Activated CD8-positive, alpha-beta memory T cell treated with anti-CD3 and anti-CD28 coated beads for 1 hour (primary cell): ENCODE measurements at places on chromosomes 2 and 18.
A peak's percentile ranks its signal among the peaks of the same experiment; 100 is the strongest.

GRCh38 chr2:88656690-88657089 is 29.4 kb upstream of the EIF2AK3 start:
- DNase-seq = no peak

DNA sequence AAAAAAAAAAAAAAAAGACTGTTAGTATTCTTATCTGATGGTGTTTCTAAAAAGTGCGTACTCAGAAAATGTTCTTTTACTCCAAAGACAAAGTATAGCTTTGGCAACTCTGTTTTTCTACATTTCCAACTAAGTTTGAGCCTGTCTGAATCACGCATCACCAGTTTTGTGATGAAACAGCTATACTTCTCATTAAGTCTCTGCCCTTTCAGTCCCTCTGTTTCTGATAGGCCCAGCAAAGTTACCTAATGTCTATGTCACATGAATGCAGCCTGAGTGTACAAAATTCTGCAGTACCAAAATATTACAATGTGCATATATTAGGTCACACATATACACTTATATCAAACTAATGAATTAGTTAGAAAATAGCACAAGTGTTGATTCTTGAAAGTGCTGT is 22.4 kb downstream of the TWSG1 start:
- DNase-seq = no peak

DNA sequence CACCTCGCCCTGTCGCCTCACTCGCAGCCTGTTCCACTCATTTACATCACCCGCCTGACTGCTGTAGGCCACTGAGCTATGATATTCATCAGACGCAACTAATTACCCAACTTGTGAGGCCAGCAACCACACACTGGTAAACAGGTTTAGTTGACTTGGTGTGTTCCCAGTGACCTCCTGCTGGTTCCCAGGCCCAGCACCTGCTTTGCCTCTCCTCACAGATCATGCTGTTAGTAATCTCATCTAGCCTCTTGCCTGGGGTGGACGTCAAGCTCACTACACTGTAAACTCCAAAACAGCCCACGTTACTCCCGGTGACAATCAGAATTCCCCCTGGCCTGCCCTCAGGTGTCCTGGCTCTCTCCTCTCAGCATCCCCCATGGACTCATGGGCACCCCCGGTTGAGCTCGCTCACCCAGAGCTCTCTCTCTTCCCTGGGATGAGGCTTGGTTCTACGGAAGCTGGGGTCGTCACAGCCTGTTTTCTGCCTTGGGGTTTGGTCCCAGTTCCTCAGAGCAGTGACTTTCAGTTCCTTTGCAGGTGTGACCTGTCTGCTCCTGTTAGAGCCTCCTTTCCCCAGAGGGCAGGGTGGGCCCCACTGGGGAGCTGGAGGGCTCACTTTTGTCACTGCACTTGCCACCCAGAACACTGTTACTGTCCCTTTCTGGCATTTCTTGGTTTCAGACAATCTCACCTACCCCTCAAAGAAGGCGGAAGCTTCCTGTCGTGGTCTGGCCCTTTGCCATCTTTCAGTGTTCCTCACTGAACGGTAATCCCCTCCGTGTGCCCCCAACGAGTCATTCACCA is 40.3 kb downstream of the INPP5D start:
- peak; percentile 49 for DNase-seq

DNA sequence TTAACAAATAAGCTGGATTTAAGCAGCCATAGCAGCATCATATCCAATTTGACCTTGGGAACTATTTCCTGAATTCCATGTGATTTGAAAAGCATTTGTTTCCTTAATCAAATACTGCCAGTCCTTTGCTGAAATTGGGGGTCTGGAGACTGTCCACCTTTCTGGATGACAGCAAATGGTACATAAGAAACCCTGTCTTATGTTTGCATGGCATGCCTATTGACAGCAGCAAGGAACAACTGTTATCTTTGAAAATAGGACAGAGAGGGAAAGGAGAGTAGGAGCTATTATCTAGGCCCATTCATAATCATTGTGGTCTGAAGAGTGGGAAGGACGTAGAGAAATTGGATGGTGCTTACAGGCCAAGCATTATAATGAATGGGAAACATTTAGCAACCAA is 129.2 kb upstream of the CTNNA2 start:
- no peak for DNase-seq

GRCh38 chr2:19350678-19351401 is 7.6 kb downstream of the OSR1 start:
- DNase-seq = no peak

- DNase-seq = no peak
Measured at GRCh38 chr2:10242998-10243925, 59.4 kb upstream of the HPCAL1 start.

DNA sequence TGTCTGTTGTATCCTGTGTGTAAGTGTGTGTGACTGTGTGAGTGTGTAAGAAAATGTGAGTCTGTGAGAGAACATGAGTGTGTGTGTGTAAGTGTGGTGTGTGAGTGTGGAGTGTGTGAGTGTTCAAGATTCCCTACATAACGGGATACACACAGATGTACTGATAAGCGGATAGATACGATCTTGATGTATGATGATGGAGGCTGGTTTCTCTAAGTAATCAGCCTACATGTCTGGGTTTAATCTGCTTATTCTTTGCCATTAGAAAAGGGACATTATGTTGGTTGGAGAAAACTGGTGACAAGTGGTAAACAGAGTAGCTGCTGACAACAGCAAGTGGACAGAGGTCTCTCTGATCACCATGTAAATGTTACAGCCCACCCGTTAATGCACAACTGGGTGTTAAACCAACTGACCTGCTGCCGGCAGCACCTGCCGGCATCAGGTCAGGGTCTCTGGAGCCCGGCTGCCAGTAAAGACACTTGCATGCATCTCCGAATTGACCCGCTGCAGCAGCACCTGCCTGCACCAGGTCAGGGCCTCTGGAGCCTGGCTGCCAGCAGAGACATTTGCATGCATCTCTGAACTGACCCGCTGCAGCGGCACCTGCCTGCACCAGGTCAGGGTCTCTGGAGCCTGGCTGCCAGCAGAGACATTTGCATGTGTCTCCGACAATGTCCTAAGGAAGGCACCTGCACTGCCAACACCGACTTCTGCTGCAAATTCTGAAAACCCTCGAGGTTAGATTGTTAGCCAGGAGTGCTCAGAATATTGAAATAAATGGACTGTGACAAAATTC is 87.5 kb downstream of the MBP start:
- DNase-seq = no peak

DNA sequence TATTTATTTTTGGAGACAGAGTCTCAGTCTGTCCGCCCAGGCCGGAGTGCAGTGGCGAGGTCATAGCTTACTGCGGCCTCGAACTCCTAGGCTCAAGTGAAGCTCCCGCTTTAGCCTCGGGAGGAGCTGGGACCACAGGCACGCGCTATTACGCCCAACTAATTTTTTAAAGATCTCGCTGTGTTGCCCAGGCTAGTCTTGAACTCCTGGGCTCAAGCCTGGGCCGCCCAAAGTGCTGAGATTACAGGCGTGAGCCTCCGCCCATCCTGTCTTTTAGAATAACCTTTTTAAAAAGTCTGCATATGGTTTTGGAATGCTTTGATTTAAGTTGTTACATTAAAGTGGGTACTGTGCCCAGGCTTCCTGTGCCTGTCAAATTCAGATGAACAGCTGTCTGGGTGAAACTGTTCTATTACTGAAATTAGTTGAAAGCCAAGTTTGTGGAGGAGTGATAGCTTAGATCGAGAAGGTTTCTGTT is 944 bp downstream of the RAB3GAP1 start:
- DNase-seq = peak; percentile 1

- DNase-seq = no peak
Measured at GRCh38 chr2:213065583-213066442, 85.6 kb downstream of the IKZF2 start.

- no peak for DNase-seq
Measured at GRCh38 chr2:134360745-134361487, 107.0 kb downstream of the MGAT5 start.

DNA sequence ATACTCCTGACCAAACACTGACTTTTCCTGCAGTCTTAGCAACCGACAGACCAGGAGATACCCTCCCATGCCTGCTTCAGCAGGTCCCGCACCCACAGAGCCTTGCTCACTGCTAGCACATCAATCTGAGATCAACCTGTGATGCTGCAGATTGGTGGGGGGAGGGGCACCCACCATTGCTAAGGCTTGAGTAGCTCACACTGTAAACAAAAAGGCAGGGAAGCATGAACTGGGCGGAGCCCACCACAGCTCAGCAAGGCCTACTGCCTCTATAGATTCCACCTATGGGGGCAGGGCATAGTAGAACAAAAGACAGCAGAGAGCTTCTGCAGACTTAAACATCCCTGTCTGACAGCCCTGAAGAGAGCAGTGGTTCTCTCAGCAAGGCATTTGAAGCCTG is 109.7 kb downstream of the SP100 start:
- DNase-seq = no peak

- DNase-seq = no peak
Measured at GRCh38 chr18:46320928-46321711, 216.9 kb downstream of the HAUS1 start.

GRCh38 chr18:51275712-51276476 is 78.4 kb upstream of the MEX3C start:
- DNase-seq = no peak

DNA sequence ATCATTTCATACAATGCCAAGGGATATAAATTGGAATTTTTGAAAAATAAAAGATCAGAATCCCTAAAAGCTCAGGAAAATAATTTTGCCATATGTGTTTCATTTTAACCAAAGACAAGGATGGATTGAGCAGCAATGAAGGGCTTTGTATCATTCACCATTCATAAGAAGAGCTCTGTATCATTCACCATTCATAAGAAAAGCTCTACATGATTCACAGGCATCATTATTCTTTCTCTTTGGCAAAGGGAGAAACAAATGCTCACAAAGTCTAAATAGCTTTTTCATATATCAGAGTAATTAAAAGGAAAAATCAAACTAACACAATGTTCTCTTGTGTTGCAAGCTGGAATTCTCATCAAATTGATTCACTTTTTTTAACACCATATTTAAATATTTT is 169.1 kb upstream of the MC4R start:
- DNase-seq = no peak

- no peak for DNase-seq
Measured at GRCh38 chr2:31483246-31483645, 68.7 kb upstream of the XDH start.

- DNase-seq = no peak
Measured at GRCh38 chr18:55189972-55190371, 230.7 kb upstream of the CCDC68 start.

GRCh38 chr18:57352271-57352701 is at the start of gene ST8SIA3:
ST8SIA3 (plus strand) TSS chr18:57352557; CDS start chr18:57352847, 290 bp downstream.
- DNase-seq = no peak

DNA sequence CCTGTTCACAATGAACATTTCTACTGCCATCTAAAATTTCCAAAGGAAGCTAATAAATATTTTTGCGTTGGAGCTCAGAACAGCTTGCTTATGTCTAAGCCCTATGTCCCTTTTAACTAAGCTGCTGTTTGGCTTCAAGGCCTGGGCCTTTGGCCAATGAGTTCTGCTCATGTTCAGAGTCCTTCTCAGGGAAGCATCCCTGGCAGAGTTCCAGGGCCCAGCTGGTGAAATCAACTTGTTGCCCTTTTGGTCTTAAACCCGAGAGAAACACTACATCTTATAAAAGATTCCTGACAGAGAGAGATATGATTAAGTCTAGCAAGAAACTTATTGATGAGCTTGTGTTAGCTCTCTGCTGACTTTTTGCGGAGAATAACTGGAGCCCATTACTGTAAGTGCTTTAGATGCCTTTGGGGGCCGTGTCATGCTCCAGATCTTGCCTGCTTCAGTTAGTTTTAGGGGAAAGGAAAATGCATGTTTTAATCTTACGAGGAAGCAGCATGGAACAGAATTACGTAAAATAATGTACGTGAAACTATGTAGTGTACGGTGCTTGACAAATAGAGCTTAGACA is 102.5 kb upstream of the NOSTRIN start:
- no peak for DNase-seq
